ENCODE measurements at places on chromosomes 2 and 18.

DNA sequence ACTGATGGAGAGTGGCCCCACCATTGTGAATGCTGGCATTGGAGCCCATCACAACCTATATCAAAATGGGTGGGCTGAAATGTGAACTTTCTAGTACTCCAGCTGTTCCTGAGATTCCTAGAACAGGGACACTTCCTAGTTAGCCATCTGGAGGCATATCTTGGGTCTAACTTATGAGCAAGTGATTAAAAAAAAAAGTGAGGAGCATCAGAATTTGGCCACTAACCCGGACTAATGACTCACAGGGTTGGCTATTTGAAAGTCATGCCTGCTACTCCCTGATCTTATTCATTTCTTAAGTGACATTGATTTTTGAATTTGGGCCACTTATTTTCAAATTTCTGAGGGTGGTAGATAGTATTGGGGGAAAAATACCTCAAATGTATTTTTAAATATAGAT, 216.6 kb downstream of the HRH4 start:
- DNase-seq: no peak

GRCh38 chr18:35183886-35184285, 56.9 kb upstream of the ZNF397 start:
- no peak for DNase-seq

GRCh38 chr18:10453261-10453805, 1.1 kb upstream of the APCDD1 start:
- DNase-seq: no peak

DNA sequence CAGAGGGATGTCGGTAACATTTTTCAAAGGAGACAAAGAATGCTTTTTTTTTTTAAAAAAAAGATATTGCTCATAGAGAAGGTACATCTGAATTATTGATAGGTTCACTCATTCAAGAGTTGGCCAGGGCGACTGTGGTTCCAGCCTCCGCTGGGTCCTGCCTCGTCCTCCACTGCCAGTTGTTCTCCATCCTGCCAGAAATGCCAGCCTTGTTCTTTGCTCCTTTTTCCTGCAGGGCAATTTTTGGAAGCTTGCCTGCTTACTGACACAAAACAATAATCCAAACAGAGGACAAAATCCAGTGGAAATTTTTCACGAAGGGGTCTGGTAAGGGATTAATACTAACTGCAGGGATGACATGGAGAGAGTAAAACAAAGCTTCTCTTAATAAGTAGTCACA, 1113.0 kb downstream of the CBLN2 start:
- DNase-seq: no peak

DNA sequence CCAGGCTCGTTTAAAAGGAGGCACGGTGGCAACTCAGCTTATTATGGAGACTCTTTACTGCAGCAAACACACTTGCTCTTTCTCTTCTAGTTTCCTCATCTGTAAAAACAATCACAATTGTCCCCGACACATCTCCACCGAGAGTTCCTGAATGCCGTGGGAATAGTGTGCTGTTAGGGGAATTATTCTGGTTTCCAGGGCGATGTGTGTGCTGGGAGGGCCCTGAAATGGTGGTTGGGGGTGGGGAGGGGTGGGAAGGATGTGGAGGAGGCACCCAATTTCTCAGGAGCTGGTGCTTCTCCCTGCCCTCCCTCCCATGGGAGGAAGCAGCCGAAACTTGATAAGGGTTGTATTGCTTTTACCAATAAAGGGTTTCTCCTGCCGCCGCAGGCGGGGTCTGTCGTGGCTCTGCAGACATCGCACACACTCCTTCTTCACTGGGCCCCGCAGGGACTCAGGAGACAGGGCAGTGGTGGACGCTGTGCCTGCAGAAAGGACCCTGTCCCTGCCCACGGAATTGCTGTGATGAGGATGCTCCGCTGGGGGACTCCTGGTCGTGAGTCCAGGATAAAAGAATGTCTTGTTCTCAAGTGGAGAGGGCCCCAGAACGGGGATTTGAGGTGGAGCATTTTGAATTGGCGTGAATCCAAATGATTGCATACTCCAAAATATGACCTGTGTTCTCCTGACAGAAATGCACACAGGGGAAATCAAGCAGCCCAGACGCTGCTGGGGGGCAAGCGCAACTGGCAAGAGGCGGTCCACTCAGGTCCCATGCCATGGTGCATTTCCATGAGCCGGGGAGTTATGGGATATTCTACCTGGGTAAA, 119.2 kb downstream of the ACKR3 start:
- no peak for DNase-seq

DNA sequence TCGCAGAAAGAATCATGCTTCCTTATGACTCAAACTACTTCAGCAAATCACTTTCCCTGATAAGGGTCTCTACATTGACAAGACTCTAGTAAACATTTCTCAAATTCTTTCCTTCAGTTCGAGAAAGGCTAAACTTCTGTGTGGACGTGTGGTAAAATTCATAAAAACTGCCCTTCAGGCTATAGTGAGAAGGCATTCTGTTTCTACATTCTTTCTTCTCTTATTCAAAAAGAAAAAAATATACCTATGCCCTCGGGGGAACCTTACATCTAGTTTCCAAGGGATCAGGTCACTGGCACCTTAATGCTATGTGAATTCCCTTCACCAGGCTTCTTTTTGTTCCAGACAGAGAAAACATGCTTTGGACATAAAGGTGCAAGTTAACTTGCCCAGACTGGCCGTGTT, 4.9 kb downstream of the VIT start:
- no peak for DNase-seq
